Activated naive CD8-positive, alpha-beta T cell treated with anti-CD3 and anti-CD28 coated beads for 36 hours (primary cell): ENCODE measurements at places on chromosomes 3 and 15.

GRCh38 chr3:150169330-150169940 lies 198.7 kb upstream of the PFN2 start:
- DNase-seq = no peak

DNA sequence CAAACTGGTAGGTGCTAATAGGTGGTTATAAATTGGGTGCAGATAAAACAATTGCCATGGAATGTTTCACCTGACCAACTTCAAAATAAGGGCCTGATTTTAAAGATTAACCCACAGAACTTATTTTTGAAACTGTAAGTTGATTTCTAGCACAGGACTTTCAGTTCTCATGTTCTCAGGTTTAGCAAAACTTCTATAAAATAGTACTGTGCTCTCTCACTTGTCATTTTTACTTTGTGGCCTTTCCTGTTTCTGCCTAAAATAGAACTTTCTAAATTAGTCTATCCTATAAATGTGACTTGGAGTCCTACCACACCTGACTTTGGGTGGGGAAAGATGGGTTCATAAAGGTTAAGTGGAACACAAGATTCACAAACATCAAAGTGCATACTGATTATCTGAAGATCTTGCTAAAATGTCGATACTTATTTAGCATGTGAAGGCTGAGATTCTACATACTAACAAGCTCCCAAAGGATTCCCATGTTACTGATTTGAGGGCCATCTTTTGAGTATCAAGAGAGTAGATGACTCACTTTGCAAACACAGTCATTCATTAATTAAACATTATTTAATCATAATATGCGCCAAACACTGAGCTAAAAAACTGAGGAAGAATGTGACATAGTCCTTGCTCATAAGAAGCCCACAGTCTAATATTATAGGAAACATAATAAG lies 38.6 kb downstream of the BTLA start:
- DNase-seq = no peak

DNA sequence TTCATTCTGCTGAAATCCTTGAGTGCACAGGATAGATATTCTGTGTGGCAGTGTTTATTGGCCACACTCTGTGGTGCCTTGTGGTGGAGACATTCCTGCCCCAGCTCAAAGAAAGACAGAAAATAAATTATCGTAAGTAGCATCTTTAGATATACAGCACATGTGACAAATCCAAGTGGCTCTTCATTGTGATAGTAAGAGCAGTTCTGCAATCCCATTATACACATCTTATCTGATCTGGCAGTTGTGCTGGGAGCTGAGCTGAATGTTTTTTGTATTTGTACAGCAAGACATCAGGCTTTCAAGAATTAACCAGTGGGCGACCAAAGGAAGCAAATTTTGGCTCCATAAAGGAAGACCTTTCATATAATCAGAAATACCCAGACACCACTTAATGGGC lies 235.3 kb upstream of the MRPL3 start:
- DNase-seq = no peak

GRCh38 chr15:34358367-34358766 lies 8.6 kb downstream of the LPCAT4 start:
- no peak for DNase-seq

- peak; percentile 22 for DNase-seq
These were observed 453.0 kb upstream of the CFAP20DC start for GRCh38 chr3:59502806-59503205.

- no peak for DNase-seq
These were observed 159.9 kb upstream of the PFN2 start for GRCh38 chr3:150130404-150131100.

DNA sequence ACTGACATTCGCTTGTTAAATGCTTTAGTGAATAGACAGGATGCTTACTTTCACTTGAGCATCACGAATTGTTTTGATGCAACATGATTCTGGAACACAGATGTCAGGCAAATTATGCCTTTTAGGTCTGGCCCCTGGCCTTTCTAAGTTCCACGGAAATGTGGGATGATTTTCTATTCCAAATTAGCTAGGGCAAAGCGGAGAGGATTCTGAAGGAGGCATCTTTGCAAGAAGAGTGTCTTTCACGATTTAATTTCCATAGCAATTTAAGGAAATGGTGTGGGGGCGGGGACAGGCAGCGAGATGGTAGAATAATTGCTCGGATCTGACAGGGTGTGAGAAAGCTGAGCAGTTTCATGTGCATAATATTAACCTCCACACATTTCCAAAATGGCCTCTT lies 238.5 kb upstream of the KCNMB2 start:
- no peak for DNase-seq
